ENCODE measurements at places on chromosomes 7 and 10.
A peak's percentile ranks its signal among the peaks of the same experiment; 100 is the strongest.

DNA sequence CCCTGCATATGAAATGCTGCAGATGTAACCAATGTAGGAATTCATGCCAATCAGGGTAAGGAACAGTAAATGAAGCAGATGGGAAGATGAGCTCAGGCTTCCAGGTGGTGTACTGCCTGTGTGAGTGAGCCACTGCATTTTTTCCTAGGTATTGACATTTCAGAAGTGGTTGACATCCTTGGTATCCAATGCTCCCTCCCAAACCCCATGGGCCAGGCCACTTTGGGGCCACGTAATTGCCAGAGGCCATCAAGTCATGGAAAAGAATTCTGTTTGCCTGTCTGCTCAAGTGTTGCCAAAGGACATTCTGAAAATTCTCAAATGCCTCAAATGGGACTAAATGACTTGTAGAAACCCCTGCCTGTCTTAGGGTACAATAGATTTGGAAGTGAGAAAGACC is 384.6 kb downstream of the GATA3 start:
- DNase-seq = no peak

DNA sequence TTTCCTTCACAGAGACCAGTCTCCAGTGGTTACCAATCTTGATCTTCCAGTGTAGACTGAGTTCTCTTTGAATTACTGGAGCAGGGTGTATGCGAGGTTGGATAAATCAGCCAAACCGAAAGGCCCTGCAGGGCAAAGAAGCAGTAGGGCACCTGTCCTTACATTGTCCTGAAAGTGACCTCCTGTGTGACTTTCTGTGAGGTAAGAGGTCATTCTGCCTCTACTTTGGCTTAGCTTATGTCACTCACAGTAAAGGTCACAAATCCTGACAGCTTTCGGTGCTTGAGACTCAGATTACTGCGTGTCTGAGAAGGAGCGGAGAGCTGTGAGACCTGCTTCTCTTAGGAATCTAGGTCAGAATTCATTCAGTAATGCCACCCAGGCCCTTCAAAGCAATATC is 252.7 kb upstream of the ETV1 start:
- no peak for DNase-seq

- DNase-seq = peak; percentile 38
These were observed 63.4 kb downstream of the CAV1 start for GRCh38 chr7:116588225-116588624.

DNA sequence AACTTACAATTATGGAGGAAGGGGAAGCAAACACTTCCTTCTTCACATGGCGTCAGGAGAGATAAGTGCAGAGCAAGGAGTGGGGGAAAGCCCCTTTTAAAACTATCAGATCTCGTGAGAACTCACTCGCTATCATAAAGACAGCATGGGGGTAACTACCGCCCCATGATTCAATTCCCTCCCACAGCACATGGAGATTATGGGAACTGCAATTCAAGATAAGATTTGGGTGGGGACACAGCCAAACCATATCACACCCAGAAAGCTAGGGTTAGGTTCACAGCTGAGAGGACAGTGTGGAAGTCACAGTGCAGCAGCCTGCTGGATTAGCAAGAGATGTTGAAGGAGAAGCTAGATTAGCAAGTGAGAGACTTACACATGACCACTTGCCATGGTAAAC is 81.6 kb downstream of the CRTAC1 start:
- no peak for DNase-seq

DNA sequence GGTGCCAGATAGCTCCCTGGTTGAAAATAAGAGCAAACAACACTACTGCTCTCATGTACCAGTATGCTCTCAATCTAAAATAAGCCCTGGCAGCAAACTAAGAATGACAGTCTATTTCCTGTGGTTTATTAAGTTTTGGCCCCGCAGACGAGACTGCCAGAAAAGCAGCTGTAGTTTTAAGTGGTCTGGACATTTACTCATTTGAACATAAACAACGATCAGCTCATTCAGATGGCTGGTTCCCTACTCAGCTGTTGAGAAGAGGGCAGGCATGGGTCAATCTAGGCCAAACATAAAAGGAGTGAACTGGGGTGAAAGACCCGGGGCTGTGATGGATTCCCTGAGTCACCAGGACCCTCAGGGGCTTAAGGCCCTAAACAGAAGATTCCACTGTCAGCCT is 4.5 kb downstream of the TRIL start:
- no peak for DNase-seq

- no peak for DNase-seq
These were observed 20.0 kb downstream of the THNSL1 start for GRCh38 chr10:25036381-25036780.

DNA sequence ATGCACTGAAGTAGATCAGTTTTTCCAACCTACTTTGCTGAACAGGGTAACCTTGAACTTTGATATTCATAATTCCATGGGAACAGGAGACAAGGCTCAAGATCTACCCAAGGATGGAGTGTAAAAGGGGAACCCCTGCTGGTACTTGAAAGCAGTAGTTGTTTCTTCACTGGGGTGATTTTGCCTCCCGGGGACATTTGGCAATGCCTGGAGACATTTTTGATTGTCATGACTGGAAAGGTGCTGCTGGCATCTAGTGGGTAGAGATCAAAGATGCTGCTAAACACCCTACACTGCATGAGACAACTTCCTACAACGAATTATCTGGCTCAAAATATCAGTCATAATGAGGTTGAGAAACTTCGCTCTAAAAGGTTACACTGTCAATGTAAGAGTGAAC is 214.8 kb upstream of the CTBP2 start:
- DNase-seq = no peak

DNA sequence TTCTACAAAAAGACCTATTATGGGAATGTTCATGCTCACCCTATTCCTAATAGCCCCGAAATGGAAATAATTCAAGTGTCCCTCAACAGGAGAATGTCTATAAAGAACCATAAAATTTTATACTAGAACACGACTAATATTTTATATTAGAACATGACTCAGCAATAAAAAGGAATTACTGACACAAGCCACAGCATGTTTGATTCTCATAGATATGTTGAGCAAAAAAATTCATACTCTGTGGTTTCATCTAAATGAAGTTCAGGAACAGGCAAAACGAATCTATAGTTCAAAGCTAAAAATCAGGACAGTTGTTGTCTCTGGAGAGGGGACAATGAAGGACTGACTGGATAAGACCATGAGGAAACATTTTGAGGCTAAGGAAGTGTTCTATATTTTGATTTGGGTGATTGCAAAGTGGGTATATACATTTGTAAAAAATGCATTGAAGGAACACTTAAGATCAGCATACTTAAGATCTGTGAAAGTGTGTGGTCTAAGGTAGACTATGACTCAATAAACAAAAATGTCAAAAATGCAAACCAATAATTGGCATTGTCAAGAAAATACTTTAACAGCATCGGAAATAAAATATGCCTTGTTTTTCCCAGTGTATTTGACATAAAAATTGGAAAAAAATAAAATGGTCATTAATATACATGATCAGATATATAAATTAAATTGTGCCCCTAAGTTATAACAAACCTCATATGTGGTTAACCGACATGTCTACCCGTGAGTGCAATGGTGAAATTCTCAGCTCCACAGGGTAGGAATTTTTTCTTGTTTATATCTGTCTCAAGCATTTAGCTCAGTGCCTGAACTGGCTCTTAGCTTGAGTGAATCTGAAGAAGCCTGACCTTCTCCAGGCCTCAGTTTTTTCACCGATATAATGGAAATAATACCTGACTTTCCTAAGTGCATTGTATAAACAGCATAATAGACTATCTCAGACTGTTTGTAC is 124.9 kb upstream of the CTTNBP2 start:
- DNase-seq = no peak

All from inflammatory macrophage treated with lipopolysaccharide for 1 hour (primary cell).